ENCODE measurements at places on chromosomes 11 and 22. TPM values are rescaled to one million over a fixed set of nuclear protein-coding genes. Genes with fewer than 3 reads are reported as not detected.

DNA sequence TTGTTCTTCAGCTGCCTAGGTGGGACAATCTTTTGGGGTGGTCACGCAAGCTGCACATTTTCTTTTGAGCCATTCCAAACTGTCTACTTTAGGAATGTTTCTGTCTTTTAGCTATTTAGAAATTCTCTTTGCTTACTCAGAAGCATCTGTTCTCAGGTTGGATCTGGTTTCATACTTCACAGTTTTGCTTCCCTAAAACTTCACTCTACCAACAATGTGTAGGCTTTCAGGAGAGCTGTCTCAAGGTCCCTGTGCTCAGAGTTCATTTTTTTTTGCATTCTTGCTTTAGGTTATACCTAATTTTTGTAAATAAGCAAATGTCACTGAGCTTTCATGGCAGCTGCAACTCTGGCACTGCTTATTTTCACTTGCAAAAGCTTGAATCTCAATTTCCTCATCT is 36.7 kb downstream of the CCDC90B start:
- no peaks in the 10 kb centered on the region for H3K36me3 ChIP-seq
- H3K27ac ChIP-seq = no peak overlapping the region
- no peak for DNase-seq
- H3K4me1 ChIP-seq = no peaks in the 10 kb centered on the region
- no peak overlapping the region for H3K4me3 ChIP-seq

DNA sequence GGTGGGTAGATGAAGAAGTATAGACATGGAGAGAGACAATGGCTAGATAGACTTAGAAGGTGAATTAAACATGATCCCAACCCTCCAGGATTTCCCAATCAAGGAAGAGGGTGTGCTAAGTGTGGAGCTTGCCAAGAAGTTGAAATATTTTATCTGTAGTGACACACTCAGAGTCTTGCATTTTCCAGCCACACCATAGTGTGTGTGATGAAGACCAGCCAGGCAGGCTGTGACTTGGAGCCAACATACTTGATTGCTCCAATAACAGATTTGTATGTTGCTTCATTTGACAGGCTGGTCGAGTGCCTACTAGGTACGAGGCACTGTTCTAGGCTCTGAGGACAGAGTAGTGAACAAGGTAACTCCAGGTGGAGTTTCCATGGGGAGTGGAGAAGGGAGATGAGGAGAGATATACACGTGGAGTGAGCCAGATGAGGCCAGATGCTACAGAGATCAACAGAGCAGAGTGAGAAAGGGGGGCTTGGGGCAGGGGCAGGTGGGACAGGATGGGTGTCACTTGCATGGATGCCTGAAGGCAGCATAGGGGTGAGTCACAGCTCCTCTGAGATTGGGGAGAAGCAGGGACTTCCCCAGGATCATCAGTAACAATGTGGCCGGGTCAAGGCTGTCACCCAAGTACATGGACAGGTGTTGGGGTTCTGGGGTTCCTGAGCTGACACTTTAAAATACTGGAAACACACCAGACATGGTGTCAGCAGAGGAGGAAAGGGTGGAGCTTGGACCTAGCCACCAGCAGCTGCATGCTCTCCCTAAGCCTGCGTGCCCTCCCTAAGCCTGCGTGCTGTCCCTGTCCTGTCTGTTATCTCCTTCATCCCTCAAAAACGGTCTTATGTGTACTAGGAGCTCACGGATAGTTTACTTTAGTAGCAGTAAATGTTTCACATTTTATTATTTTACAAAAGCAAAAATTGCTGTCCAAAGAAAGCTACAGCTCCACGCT is 23.6 kb downstream of the PDGFB start:
- peak; percentile 40 for DNase-seq
- H3K4me1 ChIP-seq = no peaks in the 10 kb centered on the region
- H3K36me3 ChIP-seq = no peaks in the 10 kb centered on the region
- H3K27ac ChIP-seq = no peak overlapping the region
- no peaks in the 10 kb centered on the region for H3K27me3 ChIP-seq
- H3K4me3 ChIP-seq = no peak overlapping the region

DNA sequence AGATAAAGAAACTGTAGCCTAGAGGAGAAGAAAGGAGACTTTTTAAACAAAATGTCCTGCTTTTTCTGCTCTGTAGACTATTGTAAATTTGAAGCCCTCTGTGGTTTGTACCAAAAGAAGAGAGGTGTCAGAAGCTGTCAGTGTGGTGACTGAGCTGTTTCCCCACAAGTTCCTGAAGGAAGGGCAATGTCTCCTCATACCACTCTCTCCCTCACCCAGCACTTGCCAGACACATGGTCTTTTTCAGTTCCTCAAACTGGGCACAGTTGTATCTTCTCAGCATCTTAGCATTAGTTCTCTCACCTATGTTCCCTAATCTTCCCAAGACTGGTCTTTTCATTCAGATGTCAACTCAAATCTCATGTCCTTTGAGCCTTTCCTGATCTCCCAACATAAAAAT is 4.3 kb downstream of the BCO2 start:
- no peaks in the 10 kb centered on the region for H3K27me3 ChIP-seq
- no peak overlapping the region for H3K27ac ChIP-seq
- no peak for DNase-seq
- H3K4me3 ChIP-seq = no peak overlapping the region
- no peaks in the 10 kb centered on the region for H3K36me3 ChIP-seq

DNA sequence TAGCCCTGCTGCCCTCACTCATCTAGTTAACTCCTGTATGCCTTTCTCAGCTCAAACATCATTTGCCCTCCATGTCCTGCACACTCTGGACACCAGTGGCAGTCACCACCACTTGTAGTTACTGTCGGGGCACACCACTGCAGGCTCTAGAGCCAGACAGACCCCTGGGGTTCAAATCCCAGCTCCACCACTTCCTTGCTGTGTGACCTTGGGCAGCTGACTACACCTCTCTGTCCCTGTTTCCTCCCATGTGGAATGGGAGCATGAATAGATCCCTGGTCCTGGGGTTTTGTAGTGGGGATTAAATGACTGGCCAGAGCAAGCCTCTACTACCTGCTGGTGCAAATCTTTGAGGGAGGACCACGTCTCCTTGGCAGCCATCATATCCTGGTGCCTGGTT is 7.8 kb upstream of the IFT27 start:
- no peak for DNase-seq
- no peak overlapping the region for H3K27ac ChIP-seq
- no peaks in the 10 kb centered on the region for H3K4me1 ChIP-seq
- H3K27me3 ChIP-seq = peaks cover 7% of the 10 kb centered on the region
- H3K4me3 ChIP-seq = no peak overlapping the region
- H3K36me3 ChIP-seq = no peaks in the 10 kb centered on the region

- H3K4me3 ChIP-seq = no peak overlapping the region
- no peaks in the 10 kb centered on the region for H3K4me1 ChIP-seq
- no peaks in the 10 kb centered on the region for H3K36me3 ChIP-seq
Measured at GRCh38 chr11:115872416-115872815, 368.2 kb upstream of the CADM1 start.

Gene APOA1
- total RNA-seq = 91.8 TPM

Gene OTOG
- total RNA-seq = 0.95 TPM

Gene OSM
- not detected for total RNA-seq

- peak; percentile 45 for DNase-seq
- no peaks in the 10 kb centered on the region for H3K27me3 ChIP-seq
- no peak overlapping the region for H3K4me3 ChIP-seq
- H3K27ac ChIP-seq = no peak overlapping the region
- H3K36me3 ChIP-seq = no peaks in the 10 kb centered on the region
Measured at GRCh38 chr22:44365191-44365590, 52.4 kb upstream of the SHISAL1 start.

DNA sequence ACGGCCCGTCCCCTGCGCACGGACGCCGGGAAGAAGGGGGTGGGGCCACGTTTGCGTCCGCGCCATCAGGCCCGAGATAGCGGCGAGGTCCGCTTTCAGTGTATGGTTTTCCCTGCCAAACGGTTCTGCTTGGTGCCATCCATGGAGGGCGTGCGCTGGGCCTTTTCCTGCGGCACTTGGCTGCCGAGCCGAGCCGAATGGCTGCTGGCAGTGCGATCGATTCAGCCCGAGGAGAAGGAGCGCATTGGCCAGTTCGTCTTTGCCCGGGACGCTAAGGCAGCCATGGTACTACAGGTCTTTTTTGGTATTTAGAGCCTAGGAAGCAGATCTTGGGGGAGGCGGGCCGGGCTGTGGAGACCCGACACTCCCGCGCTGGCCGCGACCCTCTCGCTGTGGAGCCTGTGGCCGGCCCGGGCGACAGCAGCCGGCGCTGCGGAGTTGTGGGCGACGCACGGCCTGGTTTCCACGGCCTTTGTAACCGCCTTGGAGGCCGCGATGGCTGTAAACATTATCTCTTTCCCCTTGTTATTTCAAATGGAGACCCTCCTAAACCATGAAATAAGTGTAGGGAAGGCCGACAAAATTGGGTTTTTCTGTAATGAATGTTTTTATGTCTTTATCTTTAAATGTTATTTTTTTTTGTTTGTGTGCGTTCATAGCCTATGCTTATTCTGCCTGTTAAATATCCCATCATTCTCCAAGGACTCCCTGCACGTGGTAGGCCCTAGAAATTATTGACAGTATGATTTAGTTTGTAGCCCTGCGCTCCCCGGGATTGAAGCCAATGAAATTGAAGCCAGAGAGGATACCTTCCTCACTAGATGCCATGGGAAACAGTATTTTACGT is at the start of gene AASDHPPT:
TSS of gene AASDHPPT (plus strand) at position 54 of the 847 bp plus-strand sequence. CDS start at position 103, 49 bp downstream.
- H3K27me3 ChIP-seq = no peaks in the 10 kb centered on the region
- peaks cover 32% of the 10 kb centered on the region for H3K36me3 ChIP-seq
- H3K4me1 ChIP-seq = peaks cover 5% of the 10 kb centered on the region
- H3K4me3 ChIP-seq = peak within 1 kb of the TSS; percentile 96
- H3K27ac ChIP-seq = peak within 1 kb of the TSS; percentile 96

GRCh38 chr22:21696115-21696514 is 30.3 kb downstream of the PPIL2 start:
- DNase-seq = no peak
- peaks cover 3% of the 10 kb centered on the region for H3K4me1 ChIP-seq
- no peak overlapping the region for H3K4me3 ChIP-seq
- no peak overlapping the region for H3K27ac ChIP-seq

Gene TREH
- not detected for total RNA-seq

- H3K4me1 ChIP-seq = no peaks in the 10 kb centered on the region
- no peak overlapping the region for H3K27ac ChIP-seq
- no peaks in the 10 kb centered on the region for H3K27me3 ChIP-seq
- H3K4me3 ChIP-seq = no peak overlapping the region
- no peaks in the 10 kb centered on the region for H3K36me3 ChIP-seq
Measured at GRCh38 chr11:7278314-7278917, 26.7 kb downstream of the SYT9 start.
